ENCODE measurements at places on chromosomes 1 and 21.
A peak's percentile ranks its signal among the peaks of the same experiment; 100 is the strongest.

DNA sequence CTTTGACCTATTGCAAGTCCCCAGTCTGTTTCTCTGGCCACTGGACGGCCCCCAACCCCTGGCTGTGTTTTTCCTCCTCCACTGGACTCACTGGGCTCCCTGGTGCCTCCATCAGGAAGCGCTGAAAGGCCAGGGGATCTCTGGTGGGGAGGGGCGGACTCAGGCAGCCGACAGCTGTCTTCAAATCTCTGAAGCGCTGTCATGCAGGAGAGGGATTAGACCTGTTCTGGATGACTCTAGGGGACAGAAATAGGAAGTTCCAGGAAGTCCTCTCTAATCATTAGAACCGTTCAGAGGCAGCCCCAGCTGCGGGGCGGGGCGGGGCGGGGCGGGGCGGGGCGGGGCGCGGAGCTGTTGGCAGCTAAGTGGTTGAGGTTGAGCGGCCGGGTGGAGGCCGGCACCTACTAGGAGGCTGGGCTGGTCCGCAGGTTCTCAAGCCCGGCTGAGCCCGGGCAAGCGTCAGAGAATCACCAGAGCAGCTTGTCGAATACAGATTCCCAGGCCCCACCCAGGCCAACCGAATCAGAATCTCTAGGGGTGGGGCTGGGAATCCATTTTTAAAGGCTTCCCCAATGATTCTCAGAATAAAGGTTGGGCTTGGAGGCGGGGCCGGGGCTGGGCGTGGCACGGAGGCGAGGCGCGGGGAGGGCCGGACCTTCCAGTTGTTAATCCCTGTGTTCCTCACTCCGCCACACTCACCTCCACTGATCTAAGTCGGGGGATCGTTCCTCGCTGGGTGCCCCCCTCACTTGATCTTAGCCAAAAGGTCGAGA is 11.4 kb upstream of the PHLDA3 start:
- DNase-seq = peak; percentile 76

DNA sequence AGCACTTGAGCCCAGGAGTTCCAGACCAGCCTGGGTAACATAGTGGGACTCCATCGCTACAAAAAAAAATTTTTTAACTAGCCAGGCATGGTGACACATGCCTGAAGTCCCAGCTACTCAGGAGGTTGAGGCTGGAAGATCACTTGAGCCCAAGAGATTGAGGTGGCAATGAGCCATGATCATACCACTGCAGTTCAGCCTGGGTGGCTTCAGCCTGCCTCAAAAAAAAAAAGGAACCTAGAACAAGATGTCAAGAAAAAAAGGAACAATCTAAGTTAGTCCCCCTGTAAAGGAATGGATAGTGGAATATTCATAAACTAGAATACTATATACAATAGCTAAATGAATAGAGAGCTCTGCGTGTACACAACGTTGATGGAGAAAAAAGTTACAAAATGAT is 14.4 kb downstream of the NSL1 start:
- DNase-seq = no peak

DNA sequence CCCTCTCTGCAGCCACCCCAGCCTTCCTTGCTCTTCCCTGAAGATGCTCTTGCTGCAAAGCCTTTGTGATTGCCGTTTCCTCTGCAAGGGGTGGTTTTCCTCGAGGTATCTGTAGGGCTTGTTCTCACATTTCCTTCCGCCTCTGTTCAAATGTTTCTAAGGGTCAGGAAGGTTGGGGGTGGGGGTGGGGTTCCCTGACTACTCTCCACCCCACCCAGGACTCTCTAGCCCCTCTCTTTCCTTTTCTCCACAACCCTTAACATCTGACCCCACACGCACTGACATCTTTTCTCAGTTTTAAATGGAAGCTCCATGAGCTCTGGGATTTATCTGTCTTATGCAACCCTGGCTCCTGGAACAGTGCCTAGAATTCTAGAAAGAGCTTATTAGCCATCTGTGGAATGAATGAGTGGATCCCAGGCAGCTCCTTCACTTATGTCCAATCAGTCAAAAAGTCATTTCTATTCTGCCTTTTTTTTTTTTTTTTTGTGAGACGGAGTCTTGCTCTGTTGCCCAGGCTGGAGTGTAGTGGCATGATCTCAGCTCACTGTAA is 27.3 kb upstream of the ZNF362 start:
- DNase-seq = no peak

GRCh38 chr1:34774957-34775356 is 6.1 kb upstream of the GJB3 start:
- DNase-seq = no peak

DNA sequence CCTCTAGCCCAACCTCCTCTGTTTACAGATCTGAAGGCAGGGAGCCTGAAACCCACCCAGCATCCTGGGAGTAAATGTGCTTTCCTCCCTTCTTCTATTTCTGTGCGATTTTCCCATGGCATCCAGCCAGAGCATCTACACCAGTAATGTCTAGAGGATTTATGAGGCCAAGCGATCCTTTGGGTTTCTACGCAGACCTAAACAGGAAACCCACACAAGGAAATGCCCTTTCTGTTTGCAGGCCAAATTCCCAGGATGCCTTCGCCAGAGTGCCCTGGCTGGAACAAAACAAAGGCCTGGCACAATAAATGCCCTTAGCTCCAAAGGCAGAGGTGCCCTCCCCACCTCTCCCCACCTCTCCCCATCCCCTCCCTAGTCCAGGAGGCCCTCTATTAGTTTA is 110.5 kb upstream of the CDC42BPA start:
- DNase-seq = no peak

DNA sequence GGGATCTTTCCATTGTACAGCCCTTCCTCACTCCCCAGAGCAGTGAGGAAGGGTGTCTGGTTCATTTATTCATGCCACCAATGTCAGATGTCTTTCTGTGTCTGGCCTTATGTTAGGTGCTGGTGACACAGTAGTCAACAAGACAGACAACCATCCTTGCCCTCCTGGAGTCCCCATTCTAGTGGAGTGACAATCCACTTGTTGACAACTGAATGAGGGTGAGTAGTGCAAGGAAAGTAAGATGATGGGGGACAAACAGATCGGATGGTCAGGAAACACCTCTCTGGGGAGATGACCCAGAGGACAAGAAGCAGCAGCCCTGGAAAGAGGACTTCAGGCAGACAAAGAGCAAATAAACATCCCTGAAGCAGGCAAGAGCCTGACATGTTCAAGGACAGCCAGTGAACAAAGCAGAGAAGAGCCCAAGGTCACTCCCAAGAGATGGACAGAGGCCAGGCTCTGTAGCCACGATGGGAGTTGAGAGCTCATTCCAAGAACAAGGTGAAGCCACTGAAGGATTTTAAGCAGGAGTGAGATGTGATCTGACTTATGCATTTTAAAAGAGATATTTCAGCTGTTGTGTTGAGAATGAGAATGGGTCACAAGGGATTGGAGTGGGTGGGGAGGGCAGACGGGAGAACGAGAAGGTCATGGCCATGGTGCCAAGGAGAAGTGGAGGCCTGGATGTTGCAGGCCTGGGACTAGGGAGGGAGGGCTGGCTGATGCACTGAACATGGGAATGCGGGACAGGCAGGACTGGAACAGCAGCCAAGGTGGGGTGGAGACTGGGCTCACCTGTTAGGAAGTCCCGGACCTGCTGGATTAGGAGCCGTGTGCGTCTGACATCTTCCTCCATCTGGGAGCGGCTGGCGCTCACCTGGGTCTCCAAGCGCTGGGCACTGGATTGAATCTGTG is 30.2 kb downstream of the LAMB3 start:
- DNase-seq = no peak

DNA sequence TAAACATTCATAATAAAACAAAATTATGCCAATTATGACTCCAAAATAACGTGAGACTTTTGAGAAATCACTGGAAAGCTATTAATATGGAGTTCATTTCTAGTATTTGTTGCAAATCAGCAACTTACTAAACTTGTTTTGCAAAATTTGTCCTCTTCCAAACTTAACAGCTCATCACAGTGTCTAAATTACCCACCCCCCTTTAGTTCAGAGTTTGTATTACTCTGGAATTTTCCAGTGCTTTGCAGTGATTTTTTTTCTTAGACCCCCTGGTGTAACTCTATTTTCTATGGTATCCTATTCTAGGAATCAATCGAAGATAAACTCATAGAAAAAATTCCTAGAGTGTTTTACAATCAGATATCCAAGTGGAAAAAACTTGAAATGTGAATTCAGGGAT is 72.4 kb upstream of the CACHD1 start:
- no peak for DNase-seq

DNA sequence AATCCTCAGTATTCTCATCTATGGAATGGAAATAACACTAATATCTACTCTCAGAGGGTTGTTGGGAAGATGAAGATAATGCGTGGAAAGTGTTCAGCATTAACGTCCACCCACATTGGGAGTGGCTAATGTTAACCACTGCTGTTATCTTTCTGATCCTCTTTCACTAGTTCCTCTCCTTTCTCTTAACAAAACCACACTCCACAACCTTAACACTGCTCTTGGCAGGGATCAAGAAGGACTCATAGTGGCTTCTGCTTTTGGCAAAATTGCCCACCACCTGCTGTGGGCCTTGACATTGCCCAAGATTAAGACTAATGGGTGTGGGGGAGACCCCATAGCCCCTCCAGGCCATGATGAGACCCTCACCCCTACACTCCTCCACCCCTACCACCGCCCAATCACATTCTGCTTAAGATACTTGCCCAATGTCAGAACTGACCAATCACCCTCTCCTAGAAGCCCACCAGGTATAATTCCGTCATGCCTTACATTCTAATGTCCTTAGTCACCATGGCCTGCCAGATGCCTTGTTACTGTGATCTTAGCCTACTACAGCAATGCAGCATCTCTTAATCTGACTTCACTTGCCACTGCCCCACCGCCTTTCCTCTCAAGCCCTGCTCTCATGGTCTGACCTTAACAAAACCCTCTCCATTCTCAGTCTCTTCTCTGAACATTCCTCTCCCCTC is 27.1 kb downstream of the DHCR24 start:
- no peak for DNase-seq

DNA sequence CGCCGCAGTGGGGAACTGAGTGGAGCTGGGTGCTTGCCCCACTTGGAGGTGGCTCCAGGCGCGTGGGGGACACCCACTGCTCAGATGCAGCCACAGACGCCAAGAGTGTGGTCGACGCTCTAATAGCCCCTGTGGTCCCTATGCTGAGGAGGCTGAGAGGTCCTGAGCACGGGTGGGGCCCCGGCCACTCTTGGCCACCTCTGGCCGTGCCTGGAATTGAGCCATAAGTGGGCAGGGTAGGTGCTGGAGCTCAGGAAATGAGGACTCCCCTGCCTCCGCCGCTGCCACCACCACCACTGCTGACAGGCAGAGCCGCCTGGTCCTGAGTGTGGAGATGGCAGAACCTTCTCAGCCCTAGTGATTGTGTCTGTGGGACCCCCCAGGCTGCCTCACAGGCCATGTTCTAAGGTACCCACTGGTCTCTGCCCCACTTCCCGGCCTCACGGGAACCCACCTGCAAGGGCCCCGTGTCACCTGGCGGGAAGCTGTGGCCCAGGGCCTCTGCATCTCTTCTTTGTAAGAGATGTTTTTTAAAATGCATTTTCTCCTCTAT is 34.6 kb upstream of the DIP2A start:
- no peak for DNase-seq

DNA sequence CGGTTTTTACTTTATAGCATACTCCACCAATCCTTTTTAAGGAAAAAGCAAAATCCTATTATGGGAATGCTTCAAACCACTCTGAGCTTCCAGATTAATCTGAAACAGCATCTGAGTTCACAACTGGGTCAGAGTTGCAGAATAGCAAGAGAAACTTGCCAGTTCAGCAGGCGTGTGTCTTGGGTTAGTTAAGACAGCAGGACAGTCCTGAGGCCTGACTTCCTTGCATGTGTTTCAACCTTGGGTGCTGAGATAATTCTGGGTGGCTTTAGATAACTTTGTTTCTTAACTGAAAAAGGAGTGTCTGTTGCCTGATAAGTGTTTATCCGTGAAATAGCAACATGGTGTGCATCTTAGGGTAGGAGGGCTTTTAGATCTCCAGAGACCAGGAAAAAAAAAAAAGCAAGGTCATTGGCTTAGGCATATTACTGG is 169.2 kb downstream of the DHRS3 start:
- DNase-seq = no peak

All from GM19239 (cell line).